EH (cell line): ENCODE measurements at places on chromosomes 2 and 18.

- peak; percentile 95 for DNase-seq
Observed at GRCh38 chr2:47771211-47771610, 11.7 kb upstream of the MSH6 start.

DNA sequence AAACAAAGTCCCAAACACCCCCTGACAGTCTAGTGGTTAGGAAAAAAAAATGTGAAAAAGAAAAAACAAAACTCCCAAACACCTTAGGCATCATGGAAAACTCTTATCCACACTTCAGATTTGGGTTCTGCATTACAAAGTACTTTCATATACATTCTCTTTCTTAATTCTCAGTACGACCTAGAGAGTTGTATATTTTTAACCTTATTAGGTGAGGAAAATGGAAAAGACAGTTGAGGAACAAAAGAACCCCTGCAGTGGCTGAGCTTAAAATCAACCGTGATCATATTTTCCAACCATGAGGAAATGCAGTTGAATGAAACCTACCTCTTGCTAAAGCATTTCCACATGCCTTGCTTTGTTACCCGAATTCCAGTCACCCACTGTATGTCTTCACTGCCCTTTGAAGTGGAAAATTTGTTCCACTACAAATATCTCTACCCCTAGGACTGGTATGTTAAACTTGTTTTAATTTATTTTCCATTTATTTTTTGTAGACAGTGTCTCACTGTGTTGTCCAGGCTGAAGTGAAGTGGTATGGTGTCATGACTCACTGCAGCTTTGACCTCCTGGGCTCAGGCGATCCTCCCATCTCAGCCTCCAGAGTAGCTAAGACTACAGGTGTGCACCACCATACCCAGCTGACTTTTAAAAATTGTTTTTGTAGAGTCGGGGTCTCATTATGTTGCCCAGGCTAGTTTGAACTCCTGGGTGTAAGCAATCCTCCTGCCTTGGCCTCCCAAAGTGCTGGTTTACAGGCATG lies 56.9 kb upstream of the LPIN2 start:
- no peak for DNase-seq

DNA sequence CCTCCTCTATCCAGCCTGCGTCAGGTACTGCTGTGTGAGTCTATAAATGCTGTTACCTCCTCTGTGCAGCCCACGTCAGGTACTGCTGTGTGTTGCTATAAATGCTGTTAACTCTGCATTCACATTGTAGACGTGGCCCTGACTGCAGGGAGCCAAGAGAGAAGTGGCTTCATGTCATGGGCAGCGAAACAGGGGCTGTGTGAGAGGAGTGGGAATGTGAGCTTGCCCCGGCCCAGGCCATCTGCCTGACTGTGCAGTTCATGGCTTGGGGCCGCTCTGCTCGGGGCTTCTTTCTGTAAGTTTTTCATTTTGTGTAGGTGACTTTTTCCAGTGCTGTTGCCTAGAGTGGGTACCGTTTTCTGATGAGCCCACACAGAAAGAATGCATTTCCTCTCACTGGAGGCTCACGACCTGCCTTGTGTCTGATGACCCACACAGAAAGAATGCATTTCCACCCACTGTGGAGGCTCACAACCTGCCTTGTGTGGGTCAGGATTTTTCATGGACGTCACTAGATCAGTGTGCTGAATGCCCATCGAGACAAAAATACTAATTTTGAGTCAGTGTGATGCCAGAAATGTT lies 104.5 kb downstream of the SNTG2 start:
- DNase-seq, result peak; percentile 92

DNA sequence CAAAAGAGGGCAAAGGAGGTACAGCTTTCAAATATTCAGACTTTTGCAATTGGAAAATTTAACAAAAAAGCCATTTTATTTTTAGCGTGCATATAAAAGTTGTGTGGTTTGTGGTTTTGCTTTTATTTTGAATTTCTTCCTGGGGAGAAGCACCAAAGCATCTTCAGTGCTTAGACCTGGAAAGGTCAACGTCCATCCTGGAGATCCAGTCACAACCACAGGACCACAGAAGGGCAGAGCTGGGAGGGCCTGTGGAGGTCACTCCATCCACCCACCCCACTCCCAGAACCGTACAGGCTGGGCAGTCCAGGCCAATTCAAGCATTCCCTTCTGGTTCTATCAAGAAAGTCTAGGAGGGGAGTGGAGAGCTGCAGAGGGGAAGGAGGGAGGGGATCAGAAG lies 43.8 kb downstream of the MPHOSPH10 start:
- no peak for DNase-seq

DNA sequence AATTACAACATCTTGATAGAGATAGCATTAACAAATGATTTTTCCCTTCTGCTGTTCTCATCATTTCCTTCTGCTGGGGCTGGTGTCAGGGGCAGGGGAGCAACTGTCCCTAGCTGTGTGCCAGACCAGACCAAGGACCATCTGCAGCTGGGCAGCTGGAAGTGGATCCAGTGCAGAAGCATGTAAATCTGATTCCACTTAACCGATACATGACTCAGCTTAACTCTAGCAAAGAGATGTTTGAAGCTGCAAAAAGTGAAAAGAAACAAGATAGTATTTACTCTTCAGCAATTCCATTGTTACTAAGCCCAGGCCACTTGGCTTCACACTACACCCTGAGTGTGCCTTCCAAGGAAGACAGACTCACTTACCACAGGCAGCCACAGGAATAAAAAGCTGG lies 151.1 kb downstream of the GALNT1 start:
- DNase-seq, result peak; percentile 47

DNA sequence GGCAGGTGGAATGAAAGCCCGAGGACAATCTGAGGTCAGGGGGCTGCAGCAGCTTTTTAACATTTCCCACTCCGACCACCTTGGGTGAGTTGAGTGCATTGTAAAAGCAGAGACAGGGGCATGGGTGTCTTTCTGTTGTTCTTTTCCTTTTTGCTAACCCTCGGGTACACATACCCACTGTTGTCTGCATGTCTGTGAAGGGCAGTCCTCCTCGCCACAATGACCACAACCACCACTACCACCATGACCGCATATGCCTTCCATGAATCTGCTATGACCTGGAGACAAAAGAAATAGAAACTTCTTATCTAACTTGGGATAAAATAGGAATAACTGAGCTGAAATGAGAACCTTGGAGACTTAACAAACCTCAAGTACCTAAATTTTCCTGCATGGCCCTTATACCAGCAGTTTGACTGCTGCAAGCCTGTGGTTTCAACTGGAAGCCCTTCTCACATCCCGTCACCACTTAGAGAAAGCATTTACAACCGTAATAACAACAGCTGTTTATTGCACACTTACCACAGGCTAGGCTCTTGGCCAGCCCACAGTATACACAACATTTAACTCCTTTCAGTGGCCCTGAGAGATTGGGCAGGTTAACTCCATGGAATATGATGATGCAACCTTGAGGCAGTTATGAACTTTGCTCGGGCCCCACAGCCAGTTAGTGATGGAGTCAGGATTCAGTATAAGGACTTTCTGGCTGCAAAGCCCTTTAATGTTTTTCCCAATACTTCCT lies 80.3 kb downstream of the GYPC start:
- peak; percentile 6 for DNase-seq

DNA sequence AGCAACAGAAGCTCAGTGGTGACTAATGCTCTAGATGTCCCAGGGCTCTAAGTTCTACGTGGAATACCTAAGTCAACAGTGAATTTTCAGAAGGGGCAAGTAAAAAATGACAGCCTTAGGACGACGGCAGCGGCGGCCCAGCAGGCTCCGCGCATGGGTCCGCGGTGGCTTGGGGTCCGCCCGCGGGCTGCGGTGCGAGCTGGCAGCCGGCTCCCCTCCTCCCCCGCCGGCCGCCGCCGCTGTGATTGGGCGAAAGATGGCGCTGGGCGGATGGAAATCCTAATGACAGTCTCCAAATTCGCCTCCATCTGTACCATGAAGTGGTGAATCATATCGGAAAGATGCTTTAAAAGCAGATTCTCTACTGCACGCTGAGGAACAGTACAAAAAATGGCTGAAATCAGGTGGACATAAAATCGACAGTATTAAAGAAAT lies 74.7 kb downstream of the HNRNPLL start:
- peak; percentile 77 for DNase-seq

DNA sequence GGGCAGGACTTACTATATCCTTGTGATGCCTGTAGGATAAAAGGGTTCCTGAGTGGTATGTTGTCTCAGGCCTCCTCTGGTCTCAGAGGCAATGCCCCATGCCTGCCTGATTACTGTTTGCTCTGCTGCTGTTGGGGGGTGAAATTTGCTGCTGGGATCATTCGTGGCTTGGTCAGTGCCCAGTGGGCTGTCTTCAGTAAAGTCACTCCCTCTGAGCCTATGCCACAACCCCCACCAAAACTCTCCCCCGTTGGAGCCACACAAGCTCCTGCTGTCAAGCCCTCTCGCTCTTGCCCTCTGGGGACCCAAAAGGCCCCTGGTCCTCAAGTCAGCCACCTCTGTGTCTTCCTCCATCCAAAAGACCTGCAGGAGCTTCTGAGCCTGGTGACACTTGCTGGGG lies 38.6 kb upstream of the TGIF1 start:
- no peak for DNase-seq

GRCh38 chr2:217944923-217945322 lies 57.9 kb downstream of the TNS1 start:
- no peak for DNase-seq

DNA sequence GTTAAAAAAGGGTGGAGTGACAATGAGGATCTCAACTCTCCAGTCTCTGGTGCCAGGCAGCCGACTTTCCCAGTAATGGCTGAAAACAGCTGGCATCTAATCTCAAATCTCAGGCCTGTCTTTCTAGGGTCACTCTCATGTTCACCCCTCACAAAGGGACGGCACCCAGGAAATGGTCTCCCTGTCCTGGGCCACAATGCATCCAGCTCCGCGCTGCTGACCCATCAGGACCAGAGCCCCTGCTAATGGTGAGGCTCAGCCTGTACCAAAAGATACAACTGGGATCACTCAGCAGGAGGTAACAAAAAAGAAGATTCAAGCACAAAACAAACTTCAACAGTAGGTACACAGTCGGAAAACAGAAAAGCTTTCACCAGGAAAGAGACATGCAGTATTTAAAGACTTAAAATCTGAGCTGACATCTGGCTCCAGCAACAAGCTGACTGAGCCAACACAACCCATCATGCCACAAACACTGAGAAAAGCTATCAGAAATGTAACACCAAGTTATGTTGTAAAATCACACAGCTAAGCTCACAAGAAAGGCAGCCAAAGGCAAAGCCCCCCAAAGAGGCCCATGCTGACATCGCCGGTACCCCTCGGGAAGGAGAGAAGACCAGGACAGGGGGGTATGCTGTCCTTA lies 13.6 kb upstream of the KIDINS220 start:
- DNase-seq, result no peak

DNA sequence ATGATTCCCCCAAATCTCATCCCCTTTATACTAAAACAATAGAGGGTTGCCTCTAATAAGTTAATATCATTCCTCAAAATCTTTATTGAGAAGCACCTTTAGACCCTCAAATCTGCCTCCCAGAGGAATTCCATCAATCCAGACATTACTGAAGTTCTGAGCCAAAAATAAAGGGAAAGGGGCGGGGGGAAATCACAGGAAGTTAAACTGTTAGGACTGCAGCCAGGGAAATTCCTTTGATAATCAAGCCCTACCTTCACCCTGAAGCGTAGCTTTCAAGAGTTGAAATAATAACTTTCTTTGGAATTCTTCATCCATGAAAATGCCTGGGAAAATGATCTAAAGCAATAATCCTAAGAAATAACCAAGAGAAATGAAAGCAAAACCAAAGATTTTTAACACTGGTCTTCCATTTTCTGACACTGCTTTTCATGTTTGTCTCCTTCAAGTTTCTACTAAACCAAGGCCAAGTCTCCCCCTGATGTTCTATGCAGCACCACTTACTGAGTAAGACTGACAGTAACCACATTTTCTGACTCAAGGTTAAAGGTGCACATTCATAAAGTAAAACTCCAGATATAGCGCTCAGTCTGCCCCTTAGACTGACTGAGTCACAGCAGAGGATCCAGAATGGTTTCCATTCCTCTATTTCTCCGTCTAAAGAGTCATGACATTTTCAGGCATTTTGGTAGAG lies 78.2 kb downstream of the TCF4 start:
- peak; percentile 91 for DNase-seq

- DNase-seq, result no peak
Observed at GRCh38 chr2:224538561-224539138, 46.5 kb downstream of the CUL3 start.

GRCh38 chr18:37663446-37663845 lies 97.8 kb upstream of the CELF4 start:
- DNase-seq, result no peak

DNA sequence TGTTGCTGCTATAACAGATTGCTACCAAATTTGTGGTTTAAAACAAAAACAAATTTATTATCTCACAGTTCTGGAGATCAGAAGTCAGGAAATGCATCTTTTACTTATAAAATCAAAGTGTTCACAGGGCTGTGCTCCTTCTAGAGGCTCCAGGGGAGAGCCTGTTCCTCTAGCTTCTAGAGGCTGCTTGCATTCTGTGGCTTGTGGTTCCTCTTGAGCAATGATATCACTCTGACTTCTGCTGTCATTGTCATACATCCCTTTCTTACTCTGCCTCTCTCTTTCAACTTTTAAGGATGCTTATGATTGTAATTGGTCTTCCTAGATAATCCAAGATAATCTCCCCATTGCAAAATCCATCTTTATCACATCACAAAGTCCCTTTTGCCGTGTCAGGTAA lies 6.1 kb upstream of the DCC start:
- DNase-seq, result no peak

DNA sequence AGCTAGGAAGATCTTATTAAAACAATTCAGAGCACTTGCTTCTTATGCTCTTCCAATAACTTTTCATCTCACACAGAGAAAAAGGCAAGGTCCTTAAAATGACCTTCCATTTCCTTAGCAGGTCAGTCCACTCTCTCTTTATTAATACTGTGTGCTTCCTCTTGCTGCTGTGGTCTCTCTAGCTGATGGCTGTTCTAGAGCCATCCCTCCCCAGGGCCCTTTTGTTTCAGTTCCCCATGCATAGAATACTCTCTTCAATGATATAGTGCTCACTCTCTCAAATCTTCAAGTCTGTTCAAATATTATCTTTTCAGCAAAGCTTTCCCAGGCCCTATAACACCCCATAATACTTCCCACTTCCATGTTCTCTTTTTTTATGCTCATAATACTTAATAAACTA lies 469.3 kb downstream of the METTL4 start:
- no peak for DNase-seq

DNA sequence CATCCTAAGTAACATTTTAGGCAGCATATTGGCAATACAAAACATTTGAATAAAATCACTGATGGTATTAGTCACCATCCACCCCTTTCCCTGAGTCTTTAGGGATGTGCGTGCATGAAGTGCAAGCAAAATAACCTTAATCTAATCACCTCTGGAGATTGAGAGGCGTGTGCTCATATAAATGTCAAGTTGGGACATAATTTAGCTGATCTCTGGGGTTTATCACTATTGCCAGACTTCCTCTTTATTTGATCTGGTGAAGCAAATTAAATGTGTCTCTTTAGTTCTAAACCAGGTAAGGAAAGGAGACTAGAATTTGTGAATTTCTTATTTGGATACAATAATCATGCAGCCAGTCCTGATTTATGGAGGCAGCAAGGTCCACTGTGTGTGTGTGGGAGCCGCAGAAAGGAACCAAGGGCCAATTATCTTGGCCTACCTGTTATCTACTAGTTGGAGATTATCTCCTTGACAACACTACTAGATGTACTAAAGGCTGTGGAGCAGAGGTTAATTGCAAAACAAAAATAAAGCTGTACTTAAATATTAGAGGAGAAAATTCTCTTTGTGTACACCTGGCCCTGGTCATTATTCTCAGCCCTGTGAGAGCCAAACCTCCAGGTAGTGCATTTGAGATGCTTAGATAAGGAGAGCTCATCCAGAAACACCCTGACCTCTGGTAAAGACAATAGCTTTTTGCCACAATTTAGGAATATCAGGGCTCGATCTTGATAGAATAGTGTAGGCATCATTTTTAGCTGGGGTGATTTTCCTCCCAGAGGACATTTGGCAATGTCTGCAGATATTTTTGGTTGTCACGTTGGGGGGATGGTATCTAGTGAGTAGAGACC lies 78.2 kb downstream of the HRH4 start:
- no peak for DNase-seq
